Foreskin fibroblast (primary cell): ENCODE measurements at places on chromosomes 1 and 21.

- no peak for DNase-seq
Observed at GRCh38 chr1:156244712-156245111, 2.7 kb downstream of the BGLAP start.

DNA sequence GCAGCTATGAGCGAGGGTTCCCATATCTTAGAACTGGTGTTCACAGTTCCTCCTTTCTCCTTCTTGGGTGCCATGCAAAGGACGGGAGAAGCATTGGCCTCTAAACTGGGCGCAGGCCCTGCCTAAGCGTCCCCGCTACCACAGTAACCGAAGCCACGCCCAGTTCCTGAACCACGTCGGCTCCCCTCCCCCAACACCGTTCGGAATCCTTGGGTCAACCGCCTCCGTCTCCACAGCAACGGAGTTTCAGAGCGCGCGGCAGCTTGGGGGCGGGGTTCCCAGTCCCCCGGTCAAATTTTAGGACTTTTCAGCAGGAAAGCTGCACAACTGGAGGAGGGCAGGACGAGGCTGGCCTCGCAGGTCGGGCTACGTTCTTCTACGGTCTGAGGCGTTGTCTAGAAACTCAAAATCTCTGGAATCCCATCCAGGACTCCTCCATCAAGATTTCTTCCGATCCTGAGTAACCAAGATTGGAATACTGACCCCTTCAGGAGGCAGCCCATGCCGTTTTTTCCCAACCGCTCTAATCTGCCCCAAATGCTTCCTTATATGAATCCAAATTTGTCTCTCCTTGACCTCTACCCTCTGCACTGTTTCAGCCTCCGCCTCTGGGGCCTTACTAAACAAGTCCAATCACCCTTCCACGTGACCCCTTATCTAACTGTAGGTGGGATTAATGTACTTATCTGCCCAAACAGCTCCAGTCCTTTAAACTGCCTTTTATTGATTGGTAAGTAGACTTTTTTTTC lies at the start of gene SPAG17:
Gene SPAG17 (minus strand): TSS at position 145 of the 749 bp plus-strand sequence. CDS start 71 bp downstream, at position 74.
- peak; percentile 80 for DNase-seq

DNA sequence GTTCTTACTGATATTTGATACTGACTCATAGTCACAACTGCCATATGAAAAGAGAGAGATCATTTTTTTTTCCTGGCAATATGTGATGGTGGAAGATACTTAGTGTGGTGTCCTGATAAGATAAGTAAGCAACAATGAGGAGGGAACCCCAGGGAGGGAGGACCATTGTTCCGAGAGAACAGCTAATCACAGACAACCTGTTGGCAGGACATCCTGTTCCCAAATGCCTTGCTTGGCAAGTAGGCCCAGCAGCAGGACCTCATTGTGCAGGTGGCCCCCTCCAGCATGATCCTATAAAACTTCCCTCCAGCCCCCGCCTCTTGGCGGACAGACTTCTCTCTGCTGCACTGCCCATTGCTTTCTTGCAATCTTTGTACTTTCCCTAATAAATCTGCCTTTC lies 329.4 kb upstream of the CHRM3 start:
- DNase-seq: no peak

- no peak for DNase-seq
Observed at GRCh38 chr1:45585110-45585426, 1.2 kb downstream of the NASP start.

DNA sequence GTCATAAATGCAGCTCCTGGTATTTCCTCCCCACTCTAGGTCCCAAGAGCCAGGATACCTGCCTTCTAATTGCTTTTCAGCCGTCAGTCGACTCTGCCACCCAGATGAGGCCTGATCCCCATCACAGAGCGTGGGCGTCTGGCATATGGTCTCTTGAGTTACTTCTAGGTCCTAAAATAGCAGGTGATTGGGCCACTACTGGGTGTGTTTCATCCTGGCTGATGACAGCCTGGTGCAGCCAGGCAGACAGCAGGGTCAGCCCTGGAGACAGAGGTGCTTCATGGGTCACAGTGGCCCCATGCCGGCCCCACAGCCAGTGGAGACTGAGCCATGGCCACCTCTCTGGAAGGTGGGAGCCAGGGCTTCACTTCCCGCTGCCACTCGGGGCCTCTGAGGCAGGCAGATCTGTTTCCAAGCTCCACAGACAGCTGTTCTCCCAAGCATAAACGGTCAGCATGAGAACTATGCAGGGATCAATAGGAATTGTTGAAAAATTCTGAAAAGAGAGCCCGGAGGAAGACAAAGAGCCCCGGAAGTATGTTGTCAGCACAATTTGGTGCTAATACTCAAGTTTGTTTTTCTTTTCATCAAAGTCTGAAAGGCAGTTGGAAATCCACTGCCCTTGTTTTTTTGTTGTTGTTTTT lies 83.0 kb downstream of the MAN1C1 start:
- DNase-seq: peak; percentile 55

- no peak for DNase-seq
Observed at GRCh38 chr1:226826479-226827261, 43.7 kb upstream of the PSEN2 start.

DNA sequence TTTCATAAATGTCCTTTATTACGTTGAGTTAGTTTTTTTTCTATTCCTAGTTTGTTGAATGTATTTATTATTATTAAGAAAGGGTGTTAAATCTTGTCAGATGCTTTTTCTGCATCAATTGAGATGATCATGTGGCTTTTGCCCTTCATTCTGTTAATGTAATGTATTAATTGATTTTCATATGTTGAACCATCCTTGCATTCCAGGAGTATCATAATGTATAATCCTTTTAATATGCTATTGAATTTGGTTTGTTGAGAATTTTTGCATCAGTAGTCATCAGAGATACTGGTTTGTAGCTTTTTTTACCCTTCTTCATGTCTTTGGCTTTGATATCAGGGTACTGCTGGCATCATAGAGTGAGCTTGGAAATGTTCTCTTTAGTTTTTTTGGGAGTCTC lies 100.0 kb downstream of the POFUT2 start:
- no peak for DNase-seq

DNA sequence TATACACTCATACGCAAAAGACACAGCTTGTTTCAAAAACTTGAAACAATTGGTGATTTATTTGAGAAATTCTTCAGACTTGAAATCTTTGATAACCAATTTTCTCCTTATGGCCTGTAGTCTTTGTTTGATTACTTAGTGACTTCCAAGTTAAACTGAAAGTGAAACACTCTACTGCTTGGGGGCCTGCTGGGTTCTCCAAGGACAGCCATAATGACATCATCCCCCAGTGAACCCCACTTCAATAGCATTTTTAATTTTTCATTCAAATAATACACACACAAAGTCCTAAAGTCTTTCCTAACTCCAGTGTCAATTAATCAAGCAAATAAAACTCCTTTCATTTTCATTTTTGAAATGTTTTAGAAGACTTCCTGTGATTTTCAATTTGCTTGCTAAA lies 59.2 kb downstream of the KRTAP19-8 start:
- DNase-seq: no peak

GRCh38 chr1:16018749-16019643 lies 1.2 kb upstream of the HSPB7 start:
- DNase-seq: peak; percentile 23

DNA sequence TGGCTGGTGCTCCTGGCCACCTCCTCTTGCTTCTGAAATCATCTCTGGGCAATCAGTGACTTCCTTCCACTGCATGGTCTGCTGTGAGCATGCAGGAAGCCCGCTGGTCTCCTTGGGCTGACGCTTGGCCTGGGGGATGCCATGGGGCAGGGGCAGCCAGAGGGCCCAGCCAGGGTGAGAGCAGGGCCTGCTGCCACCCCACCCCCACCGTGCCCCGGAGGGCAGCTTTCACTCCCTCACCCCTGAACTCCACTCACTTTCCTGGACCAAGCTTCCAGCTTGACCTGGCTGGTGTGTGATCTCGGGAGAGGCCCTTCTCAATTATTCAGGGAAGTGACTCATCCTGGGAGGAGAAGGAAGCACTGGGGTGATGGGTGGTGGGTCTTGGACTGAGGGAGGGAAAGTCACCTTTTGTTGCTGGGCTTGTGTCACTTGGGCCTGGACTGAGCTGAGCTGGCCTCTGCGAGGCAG lies 270.2 kb upstream of the CSF3R start:
- no peak for DNase-seq

- DNase-seq: no peak
Observed at GRCh38 chr1:171643156-171643555, 9.3 kb downstream of the MYOC start.

GRCh38 chr1:226569879-226570547 lies 21.4 kb downstream of the STUM start:
- DNase-seq: no peak

GRCh38 chr1:62299426-62300200 lies 19.6 kb downstream of the KANK4 start:
- no peak for DNase-seq

DNA sequence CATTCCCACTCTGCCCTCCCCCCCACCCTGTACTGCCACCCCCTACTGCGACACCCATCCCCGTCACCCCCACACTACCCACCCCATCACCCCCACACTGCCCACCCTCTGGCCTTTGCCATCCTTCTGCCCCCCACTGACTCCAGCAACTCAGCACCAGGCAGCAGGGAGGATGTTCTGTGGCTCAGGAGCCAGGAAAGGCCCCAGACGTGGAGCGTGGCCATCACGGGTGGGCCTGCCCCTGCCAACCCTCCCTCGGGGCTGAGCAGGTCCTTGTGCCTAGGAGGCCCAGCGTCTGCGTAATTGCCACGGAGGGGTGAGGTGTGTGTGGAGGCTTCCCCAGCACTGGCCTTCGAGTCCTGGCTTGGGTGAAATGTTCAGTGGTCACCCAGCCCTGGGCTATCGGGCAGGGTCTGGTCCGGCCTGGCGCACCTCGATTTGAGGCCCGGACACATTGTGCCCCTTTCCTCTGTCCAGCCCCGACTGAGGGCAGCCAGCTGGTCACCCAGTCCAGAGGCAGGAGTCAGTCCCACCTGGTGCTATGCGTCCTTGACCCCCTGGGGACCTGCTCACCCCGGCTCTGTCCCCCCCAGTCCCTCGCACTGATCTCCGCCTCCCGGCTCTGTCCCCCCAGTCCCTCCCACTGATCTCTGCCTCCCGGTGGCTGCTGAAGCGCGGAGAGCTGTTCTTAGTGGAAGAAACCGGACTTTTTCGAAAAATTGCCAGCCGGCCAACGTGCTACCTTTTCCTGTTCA lies 23.0 kb downstream of the ARHGEF16 start:
- no peak for DNase-seq

DNA sequence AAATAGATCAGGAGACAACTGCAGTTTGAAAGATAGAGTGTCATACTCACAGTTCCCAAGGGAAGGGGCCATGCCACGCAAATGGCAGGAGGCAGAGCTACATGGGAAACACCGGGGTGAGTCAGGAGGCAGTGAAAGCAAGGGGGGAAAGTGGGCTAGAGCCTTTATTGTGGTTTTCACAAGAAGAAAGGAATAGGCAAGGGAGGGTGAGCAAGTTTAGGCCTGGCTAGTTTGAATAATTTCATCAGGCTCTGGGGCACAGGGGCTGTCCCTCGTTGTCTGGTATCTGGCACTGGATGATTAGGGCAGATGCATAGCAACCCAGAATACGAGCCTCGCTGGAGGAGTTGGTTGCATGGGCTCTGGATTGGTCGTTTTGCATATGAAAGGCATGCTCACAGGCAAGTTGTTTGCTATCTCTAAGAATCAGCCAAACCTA lies 17.0 kb upstream of the ITLN2 start:
- DNase-seq: no peak

DNA sequence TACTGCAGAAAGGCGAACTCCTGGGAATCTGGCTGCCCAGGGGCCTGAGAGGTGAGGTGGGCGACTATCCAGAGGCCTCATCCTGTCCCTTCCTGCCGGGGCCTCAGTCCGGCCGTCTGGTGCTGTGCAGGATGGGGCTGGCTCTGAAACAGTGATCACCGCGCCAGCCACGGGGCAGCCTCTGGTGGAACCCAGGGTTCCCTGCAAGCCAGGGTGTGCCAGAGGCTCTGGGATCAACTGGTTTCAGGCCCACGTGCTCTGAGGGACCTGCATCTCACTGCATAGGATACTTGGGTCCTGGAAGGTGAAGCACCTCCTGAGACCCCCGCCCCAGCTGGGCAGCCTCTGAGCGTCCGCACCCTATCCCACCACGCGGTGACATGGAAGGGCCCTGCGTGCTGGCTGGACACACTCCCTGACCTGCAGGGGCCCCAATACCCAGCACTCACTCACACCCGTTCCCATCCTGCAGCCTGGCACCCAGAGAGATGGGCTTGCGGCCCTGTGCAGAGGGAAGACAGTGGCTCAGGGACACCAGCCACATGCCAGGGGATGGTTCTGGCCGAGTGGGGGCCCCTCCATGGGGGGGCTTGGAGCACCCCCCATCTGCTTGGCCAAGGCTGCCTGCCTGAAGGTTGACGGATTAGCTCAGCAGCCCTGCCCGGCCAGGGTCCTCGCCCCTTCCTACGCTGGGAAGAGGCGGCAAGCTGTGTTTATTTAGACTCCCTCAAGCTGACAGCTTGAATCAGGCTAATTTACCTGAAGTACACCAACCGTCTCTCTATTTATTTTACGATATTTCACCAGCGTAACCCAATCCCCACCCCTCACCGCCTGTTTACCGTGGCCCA lies 64.3 kb upstream of the TTC34 start:
- DNase-seq: no peak

DNA sequence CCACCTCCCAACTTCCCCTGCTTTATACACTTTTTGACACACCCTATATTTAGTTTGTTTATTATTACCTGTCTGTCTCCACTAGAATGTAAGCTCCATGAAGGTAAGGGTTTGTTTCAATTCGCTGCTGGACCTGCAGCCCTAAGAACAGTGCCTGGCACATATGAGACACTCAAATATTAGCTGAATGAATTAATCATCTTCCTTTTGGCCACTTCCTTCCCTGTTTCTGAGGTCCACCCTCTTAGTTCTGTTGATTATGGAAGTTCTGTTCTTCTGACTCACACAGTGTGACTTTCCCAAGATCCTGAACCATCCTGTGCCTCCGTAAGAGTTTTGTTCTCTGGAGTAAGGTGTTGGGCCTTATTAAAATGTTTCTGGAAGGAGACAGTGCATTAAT lies 40.4 kb upstream of the GJA5 start:
- no peak for DNase-seq

- DNase-seq: no peak
Observed at GRCh38 chr1:9400425-9401079, 107.9 kb downstream of the SPSB1 start.

- no peak for DNase-seq
Observed at GRCh38 chr1:4346131-4346530, 308.3 kb upstream of the AJAP1 start.

- no peak for DNase-seq
Observed at GRCh38 chr1:7505771-7506453, 265.2 kb upstream of the VAMP3 start.

DNA sequence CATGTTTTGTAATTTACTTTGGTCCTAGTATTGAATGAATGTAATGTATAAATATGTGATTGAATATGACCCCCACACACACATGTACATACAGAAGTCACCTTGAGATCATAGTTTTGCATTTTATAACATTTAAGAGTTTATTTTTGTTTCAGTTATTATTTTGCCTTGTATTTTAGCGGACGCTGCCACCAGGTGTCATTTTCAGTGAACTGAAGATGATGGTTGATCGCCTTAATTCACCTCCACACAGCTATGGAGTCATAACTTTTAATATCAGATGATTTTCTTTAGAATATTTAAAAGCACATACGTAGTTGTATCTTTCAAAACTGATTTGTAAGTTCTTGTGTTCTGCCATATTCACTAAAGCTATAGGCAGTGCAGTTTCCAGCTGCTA lies 130.4 kb downstream of the DYRK1A start:
- DNase-seq: no peak
